Activated CD4-positive, alpha-beta memory T cell treated with anti-CD3 and anti-CD28 coated beads, Interleukin-2, amount 10 ng/mL, durations not matched to agents 7 days and 5 days (primary cell): ENCODE measurements at places on chromosomes 1 and 21.

- H3K36me3 ChIP-seq = no peaks in the 10 kb centered on the region
- no peak overlapping the region for H3K27ac ChIP-seq
- H3K4me1 ChIP-seq = peaks cover 2% of the 10 kb centered on the region
Observed at GRCh38 chr1:115982400-115982799, 6.1 kb downstream of the SLC22A15 start.

GRCh38 chr1:61606448-61607312, 118.3 kb downstream of the TM2D1 start:
- DNase-seq = no peak
- H3K27me3 ChIP-seq = peaks cover 7% of the 10 kb centered on the region
- no peak overlapping the region for H3K4me3 ChIP-seq
- H3K36me3 ChIP-seq = no peaks in the 10 kb centered on the region

DNA sequence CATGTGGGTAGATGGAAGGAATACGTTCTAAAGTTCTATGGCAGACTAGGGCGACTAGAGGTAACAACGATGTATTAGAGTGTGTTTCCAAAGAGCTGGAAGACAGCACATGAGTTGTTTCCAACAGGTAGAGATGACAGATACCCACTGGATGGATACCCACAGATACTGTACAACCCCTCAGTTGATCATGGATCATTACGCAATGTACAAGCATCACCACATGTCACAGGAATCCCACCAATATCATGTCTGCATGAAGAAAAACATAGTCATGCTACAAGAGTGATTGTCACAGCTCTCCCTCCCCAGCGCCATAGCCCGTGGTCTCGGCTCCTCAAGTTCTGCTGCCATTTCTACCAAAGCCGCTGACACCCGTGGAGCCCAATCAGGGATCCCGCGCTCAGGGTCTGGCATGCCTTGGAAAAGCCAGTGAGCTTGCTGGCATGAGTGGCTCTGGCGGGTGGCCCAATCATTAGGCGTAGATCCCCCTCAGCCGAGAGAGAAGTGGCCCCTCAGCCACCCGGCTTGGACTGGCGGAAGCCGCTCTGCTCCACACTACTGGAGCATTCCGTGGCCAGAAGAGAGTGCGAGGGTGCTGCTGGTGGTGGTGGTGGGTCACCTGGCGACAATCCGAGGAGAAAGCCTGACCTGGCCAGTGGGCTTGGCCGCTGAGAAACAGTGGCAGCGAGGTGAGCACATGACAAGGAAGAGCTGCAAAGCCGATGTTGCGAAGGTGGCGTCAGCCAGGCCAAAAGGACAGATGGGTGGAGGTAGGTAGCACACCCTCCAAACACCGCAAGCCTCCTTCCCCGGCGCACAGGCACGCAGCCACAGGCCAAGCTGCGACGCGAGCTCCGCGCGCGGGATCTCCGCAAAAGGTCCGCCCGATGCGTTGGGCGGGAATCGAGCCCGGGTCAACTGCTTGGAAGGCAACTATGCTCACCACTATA, 65.7 kb upstream of the FCGR2A start:
- H3K27me3 ChIP-seq = peaks cover 25% of the 10 kb centered on the region
- H3K4me3 ChIP-seq = peak overlapping the region; percentile 74
- H3K27ac ChIP-seq = peak overlapping the region; percentile 61

DNA sequence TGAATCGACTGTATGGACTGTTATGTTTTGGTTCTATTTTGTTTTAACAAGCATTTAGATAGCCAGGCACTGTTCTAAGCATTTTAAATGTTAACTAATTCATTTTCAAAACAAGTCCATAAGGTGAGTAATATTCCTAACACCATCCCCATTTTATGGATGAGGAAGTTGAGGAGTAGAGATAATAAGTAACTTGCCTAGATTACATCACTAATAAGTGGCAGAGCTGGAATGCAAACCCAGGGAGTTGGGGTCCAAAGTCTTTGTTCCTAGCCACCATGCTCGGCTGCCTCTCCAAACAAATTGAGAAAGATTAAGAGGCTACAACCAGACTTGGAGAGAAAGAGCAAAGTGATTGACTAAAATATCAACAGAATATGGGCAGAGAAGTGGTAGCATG, 12.6 kb upstream of the LEPR start:
- peaks cover 22% of the 10 kb centered on the region for H3K36me3 ChIP-seq
- no peak overlapping the region for H3K27ac ChIP-seq
- no peaks in the 10 kb centered on the region for H3K27me3 ChIP-seq
- DNase-seq = no peak
- H3K4me1 ChIP-seq = peaks cover 2% of the 10 kb centered on the region

GRCh38 chr1:99818063-99818699, 32.0 kb upstream of the AGL start:
- DNase-seq = no peak
- no peak overlapping the region for H3K27ac ChIP-seq
- peaks cover 16% of the 10 kb centered on the region for H3K4me1 ChIP-seq
- H3K4me3 ChIP-seq = no peak overlapping the region
- no peaks in the 10 kb centered on the region for H3K36me3 ChIP-seq
- H3K27me3 ChIP-seq = peaks cover 12% of the 10 kb centered on the region

DNA sequence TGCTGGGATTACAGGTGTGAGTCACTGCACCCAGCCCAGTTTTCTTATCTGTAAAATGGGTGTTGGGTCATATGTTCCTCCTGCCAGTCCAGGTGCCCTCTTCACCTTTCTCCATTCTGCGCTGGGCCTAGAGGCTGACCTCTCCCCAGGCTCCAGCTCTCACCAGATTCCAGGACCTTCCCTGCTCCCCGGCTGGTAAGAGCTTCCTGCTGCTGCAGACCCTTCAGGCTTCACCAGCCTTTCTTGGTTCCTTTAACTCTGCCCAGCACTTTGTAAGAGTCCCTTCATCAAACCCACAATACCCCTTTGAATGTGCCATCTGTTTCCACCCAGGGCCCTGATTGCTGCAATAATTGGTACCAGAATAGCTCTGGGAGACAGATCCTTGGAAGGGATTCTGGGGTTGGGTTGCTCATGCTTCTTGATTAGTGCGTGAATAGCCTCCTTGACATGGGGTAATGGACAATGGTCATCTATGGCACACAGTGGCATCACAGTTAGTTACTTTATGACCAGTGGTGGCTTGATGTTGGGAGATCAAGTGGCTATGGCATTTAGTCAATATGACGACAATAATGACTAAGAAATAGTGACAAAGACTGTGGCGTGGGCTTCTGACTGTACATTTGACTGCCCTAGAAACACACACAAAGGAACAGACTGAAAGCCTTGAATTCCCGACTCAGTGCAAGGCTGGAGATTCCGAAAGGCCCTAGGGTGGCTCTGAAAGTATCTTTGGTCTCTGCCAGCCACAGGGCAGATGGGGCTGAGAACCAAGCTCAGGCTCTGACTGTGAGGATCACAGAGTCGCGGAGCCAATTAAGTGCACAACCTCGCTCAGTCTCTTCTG, 67.3 kb downstream of the SLC9A1 start:
- no peak overlapping the region for H3K27ac ChIP-seq
- H3K36me3 ChIP-seq = no peaks in the 10 kb centered on the region
- no peaks in the 10 kb centered on the region for H3K4me1 ChIP-seq
- H3K27me3 ChIP-seq = peaks cover 12% of the 10 kb centered on the region
